ENCODE measurements at places on chromosomes 4 and X. TPM values are rescaled to one million over a fixed set of nuclear protein-coding genes. Genes with fewer than 3 reads are reported as not detected.

DNA sequence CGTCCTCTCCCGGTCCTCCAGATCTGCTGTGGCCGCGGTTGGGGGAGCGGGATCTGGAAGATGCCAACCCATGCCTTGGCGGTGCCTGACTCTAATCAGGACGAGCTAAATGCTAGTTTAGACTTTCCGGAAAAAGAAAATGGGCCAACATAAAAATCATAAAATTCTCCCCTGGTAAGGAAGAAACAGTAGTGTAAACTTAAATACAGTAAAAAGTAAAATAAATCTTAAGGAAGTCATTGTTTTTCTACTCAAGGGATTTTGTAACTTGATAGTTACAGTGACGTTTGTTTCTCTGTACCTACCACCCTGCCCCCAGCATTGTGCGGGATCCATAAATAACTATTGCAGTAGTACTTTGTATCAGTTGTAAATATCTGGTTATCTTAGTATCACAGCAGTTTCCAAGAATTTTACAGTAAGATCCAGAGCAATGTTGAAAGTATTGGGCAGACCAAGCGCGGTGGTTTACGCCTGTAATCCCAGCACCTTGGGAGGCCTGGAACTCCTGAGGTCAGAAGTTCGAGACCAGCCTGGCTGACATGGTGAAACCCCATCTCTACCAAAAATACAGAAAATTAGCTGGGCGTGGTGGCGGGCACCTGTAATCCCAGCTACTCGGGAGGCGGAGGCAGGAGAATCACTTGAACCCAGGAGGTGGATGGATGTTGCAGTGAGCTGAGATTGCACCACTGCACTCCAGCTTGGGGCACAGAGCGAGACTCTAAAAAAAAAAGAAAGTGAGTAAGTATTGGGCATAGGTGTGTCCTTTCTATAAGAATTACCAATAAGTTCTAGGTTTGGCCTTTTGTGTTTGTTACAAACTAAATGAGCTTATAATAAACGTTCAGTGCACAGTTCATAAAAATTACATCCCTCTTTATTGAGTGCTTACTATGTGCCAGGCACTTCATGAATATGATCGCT, 1.0 kb upstream of the PLA2G12A start:
- peaks cover 8% of the 10 kb centered on the region for H3K4me1 ChIP-seq
- peak overlapping the region; percentile 87 for H3K27ac ChIP-seq
- DNase-seq, result no peak
- H3K4me3 ChIP-seq, result peak overlapping the region; percentile 66
- H3K27me3 ChIP-seq, result no peaks in the 10 kb centered on the region
- H3K36me3 ChIP-seq, result no peaks in the 10 kb centered on the region

The PABPC1L2A gene
- not detected for total RNA-seq

- no peaks in the 10 kb centered on the region for H3K27me3 ChIP-seq
- no peak overlapping the region for H3K4me3 ChIP-seq
- no peaks in the 10 kb centered on the region for H3K4me1 ChIP-seq
- H3K36me3 ChIP-seq, result no peaks in the 10 kb centered on the region
Measured at GRCh38 chr4:581753-582361, 5.8 kb upstream of the TMEM271 start.

DNA sequence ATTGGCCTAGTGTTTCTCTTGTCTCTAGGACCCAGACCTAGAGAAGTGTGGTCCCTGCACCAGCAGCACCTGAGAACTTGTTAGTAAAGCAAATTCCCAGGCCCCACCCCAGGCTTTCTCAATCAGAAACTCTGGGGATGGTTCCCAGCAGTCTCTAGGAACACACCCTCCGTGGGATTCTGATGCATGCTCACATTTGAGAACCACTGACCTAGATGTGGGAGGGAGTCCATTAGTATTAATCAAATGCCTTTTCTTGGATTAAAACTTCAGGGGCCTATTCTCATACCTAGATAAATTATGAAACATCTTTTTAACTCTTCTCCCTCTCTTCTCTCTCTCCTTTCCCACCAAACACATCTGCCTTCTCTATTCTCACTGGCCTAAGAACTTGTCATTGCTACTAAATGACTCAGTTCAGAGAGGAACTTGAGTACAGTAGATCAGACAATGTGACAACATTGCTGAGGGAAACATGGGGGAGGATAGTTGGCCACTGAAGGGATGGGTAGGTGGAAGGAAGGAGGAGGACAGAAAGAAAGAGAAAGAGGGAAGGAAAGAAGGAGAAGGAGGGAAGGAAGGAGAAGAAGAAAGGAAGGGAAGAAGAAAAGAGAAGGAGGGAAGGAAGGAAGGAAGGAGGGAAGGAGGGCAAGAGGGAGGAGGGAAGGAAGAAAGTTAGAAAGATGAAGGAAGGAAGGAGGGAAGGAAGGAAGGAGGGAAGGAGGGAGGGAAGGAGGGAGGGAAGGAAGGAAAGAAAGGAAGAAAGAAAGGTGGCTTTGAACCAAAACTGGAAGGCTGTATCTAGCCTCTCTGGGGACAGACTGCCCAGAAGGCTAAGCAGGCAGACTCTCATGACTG, 132.7 kb upstream of the MAP3K15 start:
- H3K27ac ChIP-seq, result no peak overlapping the region
- no peak for DNase-seq
- no peak overlapping the region for H3K4me3 ChIP-seq
- H3K27me3 ChIP-seq, result no peaks in the 10 kb centered on the region
- H3K36me3 ChIP-seq, result no peaks in the 10 kb centered on the region

GRCh38 chr4:184444953-184445309, 29.4 kb downstream of the IRF2 start:
- H3K4me1 ChIP-seq, result no peaks in the 10 kb centered on the region
- H3K36me3 ChIP-seq, result no peaks in the 10 kb centered on the region
- H3K27ac ChIP-seq, result no peak overlapping the region
- DNase-seq, result no peak
- H3K4me3 ChIP-seq, result no peak overlapping the region
- H3K27me3 ChIP-seq, result no peaks in the 10 kb centered on the region

DNA sequence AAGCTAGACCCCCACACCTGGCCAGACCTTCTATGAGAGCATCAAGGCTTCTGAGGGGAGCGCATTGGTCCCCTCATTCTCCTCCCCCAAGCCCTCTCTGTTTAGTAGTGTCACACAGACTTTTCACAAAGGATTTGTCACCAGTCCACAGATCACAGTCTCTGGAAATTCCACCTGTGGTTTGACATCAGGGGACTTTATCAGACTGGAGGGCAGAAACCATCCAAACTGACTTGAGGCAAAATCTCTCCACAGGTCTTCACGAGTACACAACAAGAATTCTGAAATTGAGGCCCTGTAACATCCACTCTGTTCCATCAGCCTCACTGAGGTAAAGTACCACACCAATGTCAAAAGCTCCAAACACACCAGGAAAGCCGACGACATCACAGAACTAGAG, 112.5 kb downstream of the SH3KBP1 start:
- H3K4me1 ChIP-seq, result no peaks in the 10 kb centered on the region
- H3K4me3 ChIP-seq, result no peak overlapping the region
- H3K27me3 ChIP-seq, result no peaks in the 10 kb centered on the region
- no peak overlapping the region for H3K27ac ChIP-seq
- no peak for DNase-seq

- H3K4me1 ChIP-seq, result no peaks in the 10 kb centered on the region
- peaks cover 5% of the 10 kb centered on the region for H3K27me3 ChIP-seq
- H3K4me3 ChIP-seq, result no peak overlapping the region
Measured at GRCh38 chrX:55697381-55697780, 20.2 kb upstream of the RRAGB start.

The DCHS2 gene
- total RNA-seq, result 0.09 TPM

The GAGE12J gene
- not detected for total RNA-seq

DNA sequence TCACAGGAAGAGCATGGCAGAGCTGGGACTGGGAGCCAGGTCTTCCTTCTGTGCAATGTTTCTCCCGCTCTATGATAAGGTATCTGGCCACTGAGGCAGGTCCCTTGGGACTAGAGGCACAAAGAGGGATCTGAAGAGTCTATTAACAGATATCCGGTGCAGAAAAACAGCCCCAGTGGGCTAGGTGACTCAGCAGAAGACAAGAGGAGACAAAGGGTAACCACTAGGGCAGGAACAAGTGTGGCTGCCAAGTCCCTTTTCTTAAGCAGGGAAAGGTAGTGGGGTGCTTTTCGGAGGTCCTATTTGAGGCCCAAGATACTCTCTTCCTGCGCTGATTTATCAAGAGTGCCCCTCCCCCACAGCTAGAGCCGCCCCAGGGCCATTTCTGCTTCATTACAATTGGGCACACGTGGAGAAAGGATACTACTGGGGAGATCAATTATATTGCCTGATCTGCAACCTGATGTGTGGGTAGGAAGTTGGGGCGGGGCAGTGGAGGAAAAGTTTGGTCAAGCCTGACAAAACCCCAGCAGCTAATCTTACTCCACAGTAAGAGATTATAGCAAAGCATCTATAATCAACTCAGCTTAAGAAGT, at the start of gene DGAT2L6:
DGAT2L6 (plus strand) TSS at position 546 of the 596 bp plus-strand sequence. CDS start 100 bp downstream, outside the sequence.
- H3K36me3 ChIP-seq, result no peaks in the 10 kb centered on the region
- no peaks in the 10 kb centered on the region for H3K4me1 ChIP-seq
- H3K27ac ChIP-seq, result no peak within 1 kb of the TSS
- H3K4me3 ChIP-seq, result no peak within 1 kb of the TSS

The FAM184B gene
- not detected for total RNA-seq

The CTAG1B gene
- total RNA-seq, result not detected

The F11 gene
- total RNA-seq, result 10.2 TPM

All from pancreas (tissue), 10 donors.